Dorsolateral prefrontal cortex (tissue), 122 donors: ENCODE measurements at places on chromosomes 2 and 18. TPM values are rescaled to one million over a fixed set of nuclear protein-coding genes. Genes with fewer than 3 reads are reported as not detected.

The RAX gene
- not detected for total RNA-seq

The CERKL gene
- 2.0 TPM for total RNA-seq

The GLS gene
- 289 TPM for total RNA-seq

The LIMS3 gene
- total RNA-seq, result 0.95 TPM

The MC5R gene
- 0.33 TPM for total RNA-seq

The CCDC148 gene
- total RNA-seq, result 9.5 TPM

The DNAJC27 gene
- total RNA-seq, result 19.9 TPM

The MC4R gene
- total RNA-seq, result 2.1 TPM

The PLA2R1 gene
- 2.2 TPM for total RNA-seq

The DSG1 gene
- total RNA-seq, result 0.52 TPM

The RAPGEF4 gene
- 199 TPM for total RNA-seq

The SNORC gene
- total RNA-seq, result 45.7 TPM

The LRRTM4 gene
- total RNA-seq, result 54.7 TPM

The RRM2 gene
- 0.83 TPM for total RNA-seq

The TMEM200C gene
- total RNA-seq, result 11.1 TPM

The REV1 gene
- total RNA-seq, result 72.4 TPM

The TSPYL6 gene
- total RNA-seq, result 0.42 TPM

The TEX44 gene
- total RNA-seq, result not detected

The AFTPH gene
- 35.6 TPM for total RNA-seq

The CTAGE1 gene
- total RNA-seq, result not detected

The C2orf92 gene
- total RNA-seq, result 21.3 TPM

The ELOA2 gene
- not detected for total RNA-seq

The YPEL5 gene
- total RNA-seq, result 178 TPM

The MATN3 gene
- total RNA-seq, result 5.1 TPM

The ZSWIM2 gene
- not detected for total RNA-seq

The PIGN gene
- total RNA-seq, result 31.8 TPM

The TMEM169 gene
- 11.2 TPM for total RNA-seq

The GBX2 gene
- 0.52 TPM for total RNA-seq

The IL1RN gene
- total RNA-seq, result not detected

The GALNT3 gene
- 2.2 TPM for total RNA-seq

The ASPRV1 gene
- total RNA-seq, result 8.8 TPM

The MALL gene
- 2.5 TPM for total RNA-seq

The RGPD4 gene
- total RNA-seq, result 0.14 TPM

The TIMM21 gene
- 35.8 TPM for total RNA-seq

The FABP1 gene
- not detected for total RNA-seq

The HOXD8 gene
- total RNA-seq, result not detected

The SDC1 gene
- 2.7 TPM for total RNA-seq

The ARHGAP25 gene
- 11.5 TPM for total RNA-seq

The ARHGEF4 gene
- total RNA-seq, result 262 TPM

The EGR4 gene
- total RNA-seq, result 3.9 TPM

The TNFAIP6 gene
- 0.69 TPM for total RNA-seq
